ENCODE measurements at places on chromosomes 12 and 14.

- DNase-seq: no peak
These were observed 40.3 kb downstream of the ADGRD1 start for GRCh38 chr12:130993759-130994670.

GRCh38 chr12:15222219-15222618, 1.0 kb upstream of the RERG start:
- no peak for DNase-seq

- no peak for DNase-seq
These were observed 11.5 kb downstream of the KRT77 start for GRCh38 chr12:52691841-52692150.

GRCh38 chr12:121590476-121591143, 9.8 kb upstream of the KDM2B start:
- DNase-seq: peak; percentile 63

- DNase-seq: no peak
These were observed 455.5 kb downstream of the RGS6 start for GRCh38 chr14:72387726-72388125.

DNA sequence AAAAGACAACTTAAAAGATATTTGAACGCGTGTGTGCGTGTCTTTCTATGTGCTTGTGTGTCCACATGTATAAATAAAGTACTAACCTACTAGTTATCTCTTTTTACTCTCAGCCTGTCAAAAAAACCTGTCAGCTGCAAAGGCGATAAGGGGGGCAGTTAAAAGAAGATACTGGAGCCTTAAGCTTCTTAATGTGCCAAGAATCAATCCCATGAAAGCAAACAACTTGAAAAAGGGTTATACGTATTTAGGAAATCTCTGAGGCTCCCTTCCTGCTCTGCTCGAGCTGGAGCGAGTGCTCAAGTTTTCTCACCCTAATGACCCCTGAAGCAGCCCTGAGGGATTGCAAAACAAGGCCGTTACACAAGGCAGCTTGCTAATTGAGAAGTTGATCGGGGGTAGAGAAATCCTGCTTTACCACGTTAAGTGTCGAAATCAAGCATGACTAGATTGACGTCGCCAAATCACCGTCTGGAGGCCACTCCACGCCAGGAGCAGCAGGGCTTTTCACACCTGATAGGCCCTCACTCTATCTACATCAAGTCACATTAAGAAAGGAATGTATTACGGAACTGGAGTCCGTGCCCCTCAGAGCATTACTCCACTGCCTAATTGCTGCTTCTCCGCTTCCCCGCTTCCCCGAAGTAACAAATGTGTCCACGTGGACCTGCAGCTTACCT, 32.4 kb downstream of the LMO3 start:
- no peak for DNase-seq

- no peak for DNase-seq
These were observed 63.6 kb downstream of the DAAM1 start for GRCh38 chr14:59251811-59252771.

DNA sequence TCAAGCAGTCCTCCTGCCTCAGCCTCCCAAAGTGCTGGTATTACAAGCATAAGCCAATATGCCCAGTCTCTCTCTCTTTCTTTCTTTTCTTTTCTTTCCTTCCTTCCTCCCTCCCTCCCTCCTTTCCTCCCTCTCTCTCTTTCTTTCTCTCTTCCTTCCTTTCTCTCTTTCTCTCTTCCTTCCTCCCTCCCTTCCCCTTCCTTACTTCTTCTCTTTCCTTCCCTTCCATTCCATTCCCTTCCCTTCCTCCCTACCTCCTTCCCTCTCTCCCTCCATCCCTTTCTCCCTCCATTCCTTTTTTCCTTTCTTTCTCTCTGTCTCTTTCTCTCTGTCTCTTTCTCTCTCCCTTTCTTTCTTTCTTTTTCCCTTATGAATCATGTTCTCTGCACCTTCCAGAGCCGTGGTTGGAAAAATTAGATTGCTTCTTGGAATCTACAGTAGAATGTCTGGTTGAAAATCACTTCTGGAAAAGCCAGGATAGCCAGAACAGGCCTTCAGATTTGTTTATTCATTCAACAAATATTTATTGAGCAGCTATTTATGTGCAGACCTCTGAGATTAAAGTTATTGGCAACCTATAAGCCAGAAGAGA, 68.4 kb upstream of the ARHGAP5 start:
- DNase-seq: no peak

Data from stimulated activated CD8-positive, alpha-beta memory T cell treated with anti-CD3 and anti-CD28 coated beads, Interleukin-7, amount 100 ng/mL, for 4 hours (primary cell).